CD4-positive, alpha-beta T cell treated with Interleukin-4 for 4 hours (primary cell): ENCODE measurements at places on chromosomes 4 and X.

- no peak for DNase-seq
Measured at GRCh38 chr4:174209341-174209740, 74.1 kb downstream of the FBXO8 start.

- DNase-seq: no peak
Measured at GRCh38 chr4:165625281-165625680, 246.5 kb downstream of the CPE start.

GRCh38 chrX:31670245-31670644 lies 598.4 kb upstream of the FTHL17 start:
- no peak for DNase-seq

DNA sequence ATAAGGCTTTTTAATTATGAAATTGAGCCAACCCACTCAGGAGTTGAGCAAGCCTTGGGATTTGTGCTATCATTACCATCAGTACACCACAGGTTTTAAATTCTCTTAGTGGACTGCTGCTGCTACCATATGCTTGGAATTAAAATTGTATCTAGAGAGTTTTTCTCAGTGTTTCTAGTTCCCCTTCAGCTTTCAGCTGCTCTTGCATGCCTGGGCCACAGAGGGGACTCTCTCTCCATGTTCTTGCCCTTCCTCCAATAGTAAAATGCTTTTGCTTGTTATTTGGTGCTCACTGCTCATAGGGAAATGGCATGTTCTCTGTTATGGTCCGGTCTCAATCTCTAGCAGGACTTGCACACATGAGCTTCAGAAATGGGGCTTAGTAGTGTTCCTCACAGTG lies 101.9 kb downstream of the IGSF1 start:
- no peak for DNase-seq

- DNase-seq: no peak
Measured at GRCh38 chr4:5472160-5472591, 236.2 kb downstream of the EVC2 start.

GRCh38 chr4:93835929-93836328 lies 7.4 kb downstream of the ATOH1 start:
- no peak for DNase-seq

- no peak for DNase-seq
Measured at GRCh38 chr4:2045518-2045951, 13.6 kb upstream of the NAT8L start.

- DNase-seq: no peak
Measured at GRCh38 chr4:177391287-177391686, 51.0 kb downstream of the AGA start.

- no peak for DNase-seq
Measured at GRCh38 chr4:87478732-87479250, 50.4 kb downstream of the SPARCL1 start.

- DNase-seq: no peak
Measured at GRCh38 chrX:135009057-135009610, 13.2 kb downstream of the RTL8B start.

GRCh38 chrX:50211510-50211909 lies 6.9 kb downstream of the CCNB3 start:
- DNase-seq: no peak

DNA sequence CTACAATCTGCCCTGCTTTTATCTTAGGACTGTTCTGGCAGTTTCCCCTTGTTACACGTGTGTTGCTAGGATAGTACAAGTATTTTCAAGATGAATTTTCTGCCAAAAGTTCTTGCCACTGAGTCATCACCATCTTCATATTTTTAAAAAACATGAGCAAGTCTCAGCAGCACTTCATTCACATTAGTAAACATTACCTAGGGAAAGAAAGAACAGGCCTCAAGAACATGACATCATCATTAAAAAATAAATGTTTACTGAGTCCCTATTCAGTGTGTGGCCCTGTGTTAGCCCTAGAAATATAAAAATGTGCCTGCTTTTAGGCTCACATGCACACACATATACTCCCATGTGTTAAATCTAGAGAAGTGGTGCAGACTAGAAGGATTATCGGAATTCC lies 18.7 kb upstream of the GPC3 start:
- no peak for DNase-seq

DNA sequence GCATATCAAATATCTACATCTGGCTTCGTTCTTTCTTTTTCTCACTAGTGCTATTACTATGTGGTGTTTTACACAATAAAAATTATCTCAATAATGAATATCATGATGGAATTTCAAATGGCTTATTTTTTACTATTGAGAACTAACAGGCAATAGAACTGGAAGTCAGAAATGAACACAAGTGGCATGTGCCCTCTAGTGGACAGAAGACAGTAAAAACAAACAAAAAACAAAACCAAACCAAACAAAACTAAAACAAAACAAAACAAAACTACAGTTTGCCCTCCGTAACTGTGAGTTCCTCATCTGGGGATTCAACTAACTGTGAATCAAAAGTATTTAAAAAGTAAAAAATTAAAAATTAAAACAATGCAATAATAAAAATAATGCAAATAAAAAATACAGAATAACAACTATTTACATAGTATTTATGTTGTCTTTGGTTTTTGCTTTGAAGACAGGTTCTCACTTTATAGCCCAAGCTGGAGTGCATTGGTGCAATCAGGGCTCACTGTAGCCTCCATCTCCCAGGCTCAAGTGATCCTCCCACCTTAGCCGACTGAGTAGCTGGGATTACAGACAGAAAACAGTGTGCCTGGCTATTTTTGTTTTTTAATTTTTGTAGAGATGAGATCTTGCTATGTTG lies 195.6 kb upstream of the TACR3 start:
- no peak for DNase-seq

DNA sequence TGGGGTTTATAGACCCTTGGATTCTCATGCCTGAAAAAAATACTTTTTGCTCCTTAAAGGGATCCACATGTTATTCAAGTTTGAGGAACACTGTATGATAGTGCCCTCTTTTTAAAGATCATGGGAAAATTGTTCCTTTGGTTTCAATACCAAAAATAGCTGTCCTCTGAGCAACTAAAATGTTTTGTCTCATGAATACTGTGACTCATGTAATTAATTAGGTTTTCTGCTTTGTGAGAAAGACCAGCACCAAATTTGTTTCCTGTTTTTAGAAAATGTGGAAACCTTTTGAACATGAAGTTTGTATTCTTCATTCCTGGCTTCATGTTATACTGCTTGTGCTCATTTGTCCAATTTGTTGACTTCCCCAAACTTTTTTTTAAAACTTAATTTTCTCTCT lies 127.6 kb upstream of the SH3RF1 start:
- DNase-seq: no peak

- no peak for DNase-seq
Measured at GRCh38 chrX:150507251-150507856, 61.1 kb upstream of the MTM1 start.

GRCh38 chr4:13178621-13179020 lies 305.5 kb downstream of the RAB28 start:
- no peak for DNase-seq

DNA sequence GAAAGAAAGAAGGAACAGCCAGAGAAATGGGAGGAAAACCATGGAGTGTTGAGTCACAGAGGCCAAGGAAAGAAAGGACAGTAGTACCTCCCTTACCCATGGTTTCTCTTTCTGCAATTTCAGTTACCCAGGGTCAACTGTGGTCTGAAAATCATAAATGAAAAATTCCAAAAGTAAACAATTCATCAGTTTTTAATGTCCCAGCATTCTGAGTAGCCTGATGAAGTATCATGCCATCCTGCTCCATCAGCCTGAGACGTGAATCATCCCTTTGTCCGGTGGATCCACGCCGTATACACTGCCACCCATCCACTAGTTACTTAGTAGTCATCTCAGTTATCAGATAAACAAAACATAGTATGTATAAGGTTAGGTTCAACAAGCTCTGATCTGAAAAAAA lies 114.2 kb downstream of the COMMD8 start:
- no peak for DNase-seq

- no peak for DNase-seq
Measured at GRCh38 chr4:53614591-53614990, 23.3 kb upstream of the LNX1 start.

- DNase-seq: no peak
Measured at GRCh38 chr4:24337451-24338190, 246.7 kb downstream of the DHX15 start.

- no peak for DNase-seq
Measured at GRCh38 chr4:52588097-52588496, 71.0 kb downstream of the USP46 start.

GRCh38 chr4:98484031-98484430 lies 174.4 kb downstream of the TSPAN5 start:
- no peak for DNase-seq

GRCh38 chr4:167918077-167918476 lies 174.3 kb upstream of the ANXA10 start:
- DNase-seq: no peak

DNA sequence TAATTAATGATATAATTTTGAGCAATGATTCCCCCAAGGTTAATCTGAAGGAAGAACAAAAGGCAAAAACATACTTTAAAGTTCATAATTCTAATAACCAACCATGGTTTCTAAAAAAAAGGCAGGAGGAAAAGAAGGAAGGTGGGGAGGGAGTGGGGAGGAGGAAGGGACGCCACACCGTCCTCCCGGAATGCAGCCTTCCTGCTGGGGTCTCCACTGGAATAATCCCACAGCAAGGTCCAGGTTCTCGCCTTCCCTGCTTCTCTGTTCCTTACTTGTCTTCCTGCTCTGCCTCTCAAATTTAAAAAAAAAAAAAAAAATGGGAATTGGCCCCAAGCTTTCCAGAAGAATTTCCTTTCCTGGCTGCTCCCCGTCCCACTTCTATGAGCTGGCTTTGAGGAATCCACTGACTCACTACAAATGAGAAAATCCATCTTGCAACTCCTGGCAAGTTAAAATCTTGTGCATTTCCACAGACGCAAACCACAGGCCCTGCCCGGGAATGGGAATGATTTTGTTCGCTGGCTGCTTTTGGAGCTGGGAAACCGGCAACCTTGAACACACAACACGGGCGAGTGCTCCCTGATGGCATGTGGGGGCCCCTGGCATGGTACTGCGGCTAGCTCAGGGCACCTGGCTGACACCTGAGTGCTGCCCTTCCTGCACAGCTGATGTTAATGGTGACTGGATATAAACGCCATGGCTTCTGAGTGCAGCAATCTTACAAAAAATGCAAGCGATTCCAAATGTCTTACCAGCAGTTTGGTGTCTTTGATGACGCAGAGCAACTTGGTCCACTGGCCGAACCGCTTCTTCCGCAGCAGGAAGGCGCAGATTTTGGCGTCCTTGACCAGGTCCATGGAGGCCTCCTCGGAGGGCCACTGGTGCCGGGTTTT lies 97.0 kb downstream of the AFAP1 start:
- no peak for DNase-seq

DNA sequence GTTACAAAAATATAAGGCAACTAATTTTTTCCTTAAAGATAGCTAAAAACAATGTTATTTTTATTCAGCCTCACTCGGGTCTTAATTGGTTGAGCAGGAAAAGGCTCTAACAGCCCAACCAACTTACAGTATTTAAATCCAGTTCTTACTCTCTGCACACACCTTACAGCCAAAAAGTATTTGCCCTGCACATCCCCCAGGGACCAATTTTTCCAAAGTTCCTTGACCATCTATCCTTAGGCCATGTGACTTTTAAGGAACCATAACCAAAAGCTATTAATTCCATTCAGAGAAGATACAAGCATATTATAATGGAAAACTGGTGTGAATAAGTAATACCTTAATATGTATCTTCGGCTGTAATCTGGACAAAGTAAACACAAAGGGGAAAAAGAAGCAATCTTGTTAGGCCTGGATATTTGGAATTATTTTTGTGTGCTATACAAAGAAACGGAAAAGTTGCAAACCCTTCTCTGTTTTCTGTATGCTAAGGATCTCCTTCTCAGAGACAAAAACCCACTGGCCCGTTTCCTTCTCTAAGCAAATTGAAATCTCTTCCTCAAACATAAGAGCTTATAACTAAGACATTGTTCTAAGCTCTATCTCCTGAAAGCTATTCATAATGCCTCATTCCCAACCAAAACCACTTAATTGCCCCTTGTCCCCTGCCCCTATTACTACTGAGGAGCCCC lies 1.0 kb upstream of the THAP9 start:
- DNase-seq: no peak

DNA sequence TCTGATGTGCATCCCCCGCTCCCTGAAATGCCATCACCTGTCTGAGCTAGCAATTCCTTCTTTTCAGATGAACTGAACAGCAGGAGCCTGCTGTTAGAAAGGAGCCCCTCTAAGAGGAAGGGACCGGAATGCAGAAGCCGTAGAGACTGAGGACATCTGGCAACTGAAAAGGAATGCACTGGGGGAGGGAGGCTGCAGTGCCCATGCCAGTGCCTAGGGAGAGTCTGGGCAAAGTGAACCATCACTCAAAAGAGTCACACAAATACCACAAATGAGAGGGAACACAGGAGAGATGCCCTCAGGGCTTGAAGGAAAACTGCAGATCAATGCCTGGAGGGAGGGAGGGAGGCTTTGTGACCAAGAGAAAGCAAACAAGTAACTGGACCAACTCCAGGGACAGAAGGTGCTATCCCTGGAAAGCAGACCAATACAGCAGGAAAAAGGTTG lies 93.9 kb upstream of the CBR4 start:
- DNase-seq: no peak

- DNase-seq: peak; percentile 98
Measured at GRCh38 chrX:49043220-49043986, at the start of gene TFE3. TFE3 (minus strand) TSS chrX:49043357; CDS start chrX:49043226, 131 bp downstream.

GRCh38 chrX:13868591-13868990 lies 51.7 kb upstream of the GPM6B start:
- DNase-seq: no peak

- no peak for DNase-seq
Measured at GRCh38 chr4:2254665-2255500, 7.0 kb downstream of the MXD4 start.

GRCh38 chr4:1318488-1319213 lies 28.4 kb upstream of the UVSSA start:
- DNase-seq: no peak

- no peak for DNase-seq
Measured at GRCh38 chr4:26858947-26859401, 1.7 kb upstream of the STIM2 start.

GRCh38 chrX:84064164-84064563 lies 123.8 kb downstream of the RPS6KA6 start:
- no peak for DNase-seq

- DNase-seq: no peak
Measured at GRCh38 chr4:32988165-32988811, 2268.1 kb downstream of the PCDH7 start.

- DNase-seq: no peak
Measured at GRCh38 chr4:160353548-160353947, 1250.7 kb downstream of the RAPGEF2 start.

GRCh38 chr4:109552237-109552636 lies 7.8 kb upstream of the MCUB start:
- no peak for DNase-seq

GRCh38 chrX:102517326-102517725 lies 787 bp upstream of the TMSB15A start:
- no peak for DNase-seq

GRCh38 chr4:16472537-16472936 lies 246.3 kb upstream of the TAPT1 start:
- no peak for DNase-seq

GRCh38 chrX:13717700-13718472 lies 16.5 kb downstream of the TRAPPC2 start:
- DNase-seq: no peak

- no peak for DNase-seq
Measured at GRCh38 chrX:54415534-54416350, 24.5 kb upstream of the TSR2 start.
